Right renal pelvis (tissue), 4 donors: ENCODE measurements at places on chromosomes 6 and 20.

DNA sequence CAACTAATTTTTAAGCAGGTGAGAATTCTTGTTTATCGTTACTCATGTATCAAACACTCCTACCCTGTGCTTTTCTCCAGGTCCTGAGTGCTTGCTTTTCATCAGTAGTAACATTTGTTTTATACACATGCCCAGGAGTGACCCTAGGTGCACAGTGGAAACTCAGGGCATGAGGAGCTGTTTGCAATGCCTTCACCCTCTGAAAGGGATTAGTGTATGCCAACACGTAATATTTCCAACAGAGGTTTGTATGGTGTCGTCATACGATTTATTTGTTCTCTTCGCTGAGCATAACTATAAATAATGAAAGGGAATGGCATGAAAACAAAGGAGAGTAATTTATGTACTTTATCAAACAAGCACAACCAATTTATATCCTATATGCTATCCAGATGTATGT lies 537.4 kb upstream of the MMS22L start:
- no peak for DNase-seq

DNA sequence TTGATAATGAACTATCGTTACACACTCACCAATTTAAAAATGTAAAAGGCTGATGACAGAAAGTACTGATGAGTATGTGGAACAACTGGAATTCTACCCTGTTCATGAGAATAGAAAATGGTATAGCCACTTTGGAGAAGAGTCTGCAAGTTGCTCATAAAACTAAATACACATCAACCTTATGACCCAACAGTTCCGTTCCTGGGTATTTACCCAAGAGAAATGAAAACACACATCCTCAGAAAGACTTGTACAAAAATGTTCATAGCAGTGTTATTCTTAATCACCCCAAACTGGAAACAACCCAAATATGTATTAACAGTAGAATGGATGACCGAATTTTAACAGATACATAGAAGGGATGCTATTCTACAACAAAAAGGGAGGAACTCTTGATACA lies 145.7 kb upstream of the LRFN2 start:
- DNase-seq, result no peak

DNA sequence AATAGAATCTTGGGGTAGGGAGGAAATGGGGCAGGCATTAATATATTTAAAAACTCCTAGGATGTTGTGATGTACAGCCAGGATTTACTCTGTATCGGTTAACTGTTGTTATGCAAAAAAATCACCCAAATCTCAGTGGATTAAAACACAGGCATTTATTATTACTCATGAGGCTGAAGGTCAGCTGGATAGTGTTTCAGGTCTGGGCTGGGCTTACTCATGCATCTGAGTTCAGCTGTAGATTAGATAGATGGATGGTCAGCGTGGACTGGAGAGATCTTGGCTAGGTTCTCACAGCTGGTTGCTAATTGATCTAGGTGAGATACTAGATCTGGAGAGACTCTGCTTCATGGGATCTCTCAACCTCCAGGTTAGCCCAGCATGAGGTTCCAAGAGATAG lies 131.4 kb downstream of the BTBD3 start:
- no peak for DNase-seq

GRCh38 chr6:143529095-143529494 lies 17.6 kb upstream of the FUCA2 start:
- no peak for DNase-seq

GRCh38 chr20:39607141-39607540 lies 645.0 kb downstream of the DHX35 start:
- no peak for DNase-seq

GRCh38 chr20:44627364-44628010 lies 24.0 kb downstream of the ADA start:
- DNase-seq, result no peak

DNA sequence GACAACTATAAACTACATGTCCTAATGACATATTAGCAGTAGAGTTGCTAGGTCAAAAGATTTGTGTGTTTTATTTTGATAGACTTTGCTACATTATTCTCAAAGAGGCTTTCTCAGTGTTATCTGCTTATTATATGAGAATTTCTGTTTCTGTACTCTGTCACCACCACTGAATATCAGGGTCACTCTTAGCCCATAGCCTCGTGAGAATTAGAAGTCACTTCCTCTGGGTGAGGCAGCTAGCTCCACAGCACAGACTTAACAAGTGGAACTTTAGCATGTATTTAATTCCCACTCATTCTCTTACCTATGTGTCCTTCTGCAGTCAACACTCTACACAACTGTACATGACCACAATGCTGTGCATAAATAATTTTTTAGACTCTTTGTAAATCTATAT lies 6.7 kb downstream of the PHACTR2 start:
- no peak for DNase-seq

- DNase-seq, result no peak
These were observed 256.3 kb upstream of the TAB2 start for GRCh38 chr6:149060985-149061760.

- no peak for DNase-seq
These were observed 328.4 kb downstream of the TPBG start for GRCh38 chr6:82691997-82692396.

DNA sequence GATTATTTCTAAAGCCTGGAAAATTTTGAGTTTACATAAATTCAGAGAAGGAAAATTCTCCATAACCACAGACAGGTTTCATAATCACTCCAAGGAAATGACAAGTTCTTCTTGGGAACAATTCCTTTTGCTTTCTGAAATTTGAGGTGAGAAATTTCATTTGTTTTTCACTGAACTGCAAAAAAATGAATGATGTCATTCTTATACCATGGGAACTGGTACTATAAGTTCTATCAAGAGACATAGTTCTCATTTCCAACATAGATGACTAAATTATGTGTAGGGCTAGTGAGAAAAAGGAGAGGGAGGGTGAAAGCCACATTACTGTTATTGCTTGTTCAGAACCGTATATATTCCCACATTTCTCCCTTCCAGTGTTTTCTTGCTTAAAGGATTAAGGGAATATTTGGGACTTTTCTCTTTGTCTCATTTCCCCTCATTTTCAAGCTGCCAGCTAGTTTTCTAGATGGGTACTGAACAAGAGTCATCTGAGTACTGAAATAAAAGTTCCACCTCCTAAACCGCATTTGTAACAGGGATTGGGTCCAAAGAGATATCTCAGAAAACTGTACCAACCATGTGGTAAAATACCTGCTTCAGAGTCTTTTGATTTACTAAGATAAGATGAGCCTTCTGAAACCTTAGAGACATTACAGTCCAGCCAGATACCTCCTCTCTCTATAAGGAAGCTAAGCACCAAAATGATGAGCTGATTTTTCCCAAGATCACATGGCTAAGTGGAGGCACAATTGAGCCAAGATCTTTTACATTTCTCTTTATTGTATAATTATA lies 144.3 kb upstream of the PRDM1 start:
- DNase-seq, result no peak

DNA sequence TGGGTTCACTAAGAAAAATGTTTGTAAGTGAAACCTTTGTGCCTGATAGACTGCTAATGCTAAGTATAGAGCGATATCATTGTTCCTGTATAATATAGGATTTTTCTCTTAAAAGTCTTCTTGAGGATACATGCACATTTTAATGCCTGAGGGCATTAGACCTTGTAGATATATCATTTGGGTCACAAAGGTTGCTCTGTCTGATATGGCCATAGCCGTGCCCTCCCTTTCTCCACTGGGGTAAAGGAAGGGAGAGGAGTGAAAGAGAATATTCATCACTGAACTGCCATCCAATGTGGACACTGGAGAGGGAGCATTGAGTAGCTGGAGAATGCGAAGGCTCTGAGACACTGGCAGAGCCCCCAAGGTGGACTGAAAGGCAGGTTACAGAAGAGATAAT lies 442.2 kb upstream of the SPTLC3 start:
- no peak for DNase-seq

DNA sequence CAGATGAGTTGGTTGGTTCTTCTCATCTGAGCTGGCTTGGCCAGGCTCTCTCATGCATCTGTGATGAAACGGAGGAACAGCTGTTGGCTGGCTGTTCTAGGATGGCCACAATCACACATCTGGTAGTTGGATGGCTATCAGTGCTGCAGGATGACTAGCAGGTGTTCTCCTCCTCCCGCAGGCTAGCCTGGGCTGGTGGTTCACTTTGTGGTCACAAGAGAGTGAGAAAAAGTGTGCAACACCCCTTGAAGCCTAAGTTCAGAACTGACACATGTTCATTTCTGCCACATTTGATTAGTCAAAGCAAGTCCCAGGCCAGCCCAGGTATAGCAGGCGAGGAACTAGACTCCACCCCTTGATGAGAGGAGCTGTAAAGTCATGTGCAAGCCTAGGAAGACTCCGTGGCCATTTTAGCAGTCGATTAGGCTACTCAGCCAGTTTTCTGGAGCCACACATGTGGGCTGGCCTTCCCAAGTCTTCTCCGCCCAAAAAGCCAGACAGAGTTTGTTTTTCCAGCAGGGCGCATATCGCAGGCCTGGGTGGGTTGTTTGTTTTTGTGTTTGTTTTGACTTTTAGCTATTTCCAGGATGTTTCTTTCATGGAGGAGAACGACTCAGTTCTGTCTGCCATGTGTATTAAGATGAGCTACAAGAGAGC lies 120.8 kb downstream of the ISM1 start:
- DNase-seq, result no peak

GRCh38 chr6:15389084-15389764 lies 143.4 kb downstream of the JARID2 start:
- DNase-seq, result no peak

DNA sequence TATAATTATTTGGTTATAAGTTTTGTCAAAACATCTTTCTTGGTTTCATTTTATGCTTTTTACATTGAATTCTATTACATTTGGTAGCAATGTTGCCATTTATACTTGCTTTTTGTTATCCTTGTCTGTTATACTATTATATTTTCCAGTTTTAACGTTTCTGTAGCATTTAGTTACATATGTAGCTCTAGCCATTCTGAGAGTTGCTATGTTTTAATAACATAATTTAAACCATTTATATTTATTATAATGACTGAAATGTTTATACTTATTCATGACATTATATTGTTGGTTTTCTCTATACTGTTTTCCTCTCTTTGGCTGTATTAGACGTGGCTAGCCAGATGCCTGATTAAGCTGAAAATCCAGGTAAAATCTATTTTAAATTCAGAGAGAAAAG lies 252.0 kb upstream of the FLRT3 start:
- DNase-seq, result no peak

DNA sequence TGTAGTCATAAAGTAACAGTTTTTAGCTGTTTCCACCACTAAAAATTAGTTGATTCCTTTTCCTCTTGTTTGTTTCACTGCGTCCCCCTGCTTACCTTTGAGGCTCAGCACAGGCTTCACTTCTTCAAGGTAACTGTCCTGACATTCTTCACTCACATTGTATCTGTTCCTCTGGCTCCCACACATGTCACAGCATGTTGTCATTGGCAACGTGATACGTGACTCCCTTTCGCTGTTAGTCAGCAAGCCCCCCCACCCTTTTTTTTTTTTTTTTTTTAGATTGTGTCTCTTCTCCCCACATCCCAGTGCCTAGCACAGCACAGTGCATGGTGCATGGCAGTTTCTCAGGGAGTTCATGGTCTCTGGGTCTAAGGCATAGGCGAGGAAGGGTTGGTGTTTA lies 13.3 kb downstream of the VAPB start:
- no peak for DNase-seq

- DNase-seq, result no peak
These were observed 67.1 kb downstream of the SCAF8 start for GRCh38 chr6:154800338-154800737.

DNA sequence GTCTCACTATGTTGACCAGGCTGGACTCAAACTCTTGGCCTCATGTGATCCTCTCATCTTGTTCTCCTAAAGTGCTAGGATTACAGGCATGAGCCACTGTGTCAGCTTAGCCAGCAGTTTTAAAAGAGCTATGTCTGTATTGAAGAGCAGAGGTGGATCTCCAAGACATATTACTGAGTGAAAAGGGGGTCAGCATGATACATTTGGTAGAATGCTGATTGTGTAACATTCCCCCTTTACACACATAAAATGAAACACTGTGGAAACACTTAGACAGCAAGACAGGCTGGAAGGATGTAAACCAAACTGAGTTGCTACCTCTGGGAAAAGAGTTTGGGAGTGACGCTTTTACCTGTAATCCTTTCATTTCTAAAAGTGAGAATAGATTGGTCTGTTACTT lies 1.7 kb upstream of the RIPOR3 start:
- no peak for DNase-seq

GRCh38 chr6:13836170-13836569 lies 21.8 kb upstream of the MCUR1 start:
- no peak for DNase-seq

DNA sequence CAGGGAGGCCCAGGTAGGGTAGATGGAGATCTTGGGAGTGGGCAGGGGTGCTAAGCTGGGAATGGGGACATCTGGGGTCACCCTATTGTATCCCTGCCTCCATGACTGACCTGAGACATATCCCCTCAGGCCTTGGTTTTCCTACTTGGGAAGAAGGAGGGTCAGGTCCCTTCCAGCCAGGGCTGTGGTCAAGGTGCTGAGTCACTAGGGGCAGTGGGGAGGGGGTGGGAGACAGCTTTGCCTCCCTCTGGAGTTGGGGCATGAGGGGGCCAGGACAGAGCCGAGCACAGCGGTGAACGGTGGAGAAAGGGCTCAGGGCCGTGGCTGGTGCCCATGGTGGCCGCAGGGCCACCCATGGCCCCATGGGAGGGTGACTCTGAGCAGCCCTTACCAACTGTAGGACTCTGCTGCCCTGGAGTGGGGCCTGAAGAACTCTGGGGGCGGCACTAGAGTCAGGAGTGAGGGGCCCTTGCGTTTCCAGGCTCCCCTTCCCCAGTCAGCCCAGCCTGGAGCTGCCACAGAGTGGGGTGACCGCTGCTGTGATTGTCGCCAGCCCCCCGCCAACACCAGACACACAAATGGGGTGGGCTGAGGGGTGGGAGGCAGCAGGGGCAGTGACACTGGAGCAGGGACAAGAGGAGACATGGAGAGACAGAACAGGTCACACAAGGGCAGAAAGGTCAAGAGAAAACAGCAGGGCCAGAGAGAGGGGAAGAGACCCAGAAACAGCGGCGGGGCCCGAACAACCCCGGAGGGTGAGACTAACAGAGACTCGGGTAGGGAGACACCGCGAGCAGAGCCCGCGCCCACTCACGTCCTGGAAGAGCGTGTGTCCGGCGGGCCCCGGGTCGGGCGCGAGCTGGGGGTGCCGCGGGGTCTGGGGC lies 576 bp downstream of the NECAB3 start:
- DNase-seq, result no peak

DNA sequence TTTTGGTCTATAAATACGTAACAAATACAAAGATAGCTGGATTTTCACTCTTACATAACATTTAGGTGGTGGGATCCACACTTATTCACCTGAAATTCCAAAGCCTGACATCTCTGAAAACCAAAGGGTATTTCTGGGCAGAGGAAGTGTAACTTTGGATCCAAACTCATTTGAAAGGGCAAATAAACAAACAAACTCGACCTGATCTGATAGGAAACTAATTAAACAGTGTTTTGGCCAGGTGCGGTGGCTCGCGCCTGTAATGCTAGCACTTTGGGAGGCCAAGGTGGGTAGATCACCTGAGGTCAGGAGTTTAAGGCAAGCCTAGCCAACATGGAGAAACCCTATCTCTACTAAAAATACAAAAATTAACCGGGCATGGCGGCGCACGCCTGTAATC lies 128.9 kb downstream of the ZMYND8 start:
- no peak for DNase-seq
